HFFc6 (cell line): ENCODE measurements at places on chromosomes 16 and 17. TPM values are rescaled to one million over a fixed set of nuclear protein-coding genes. Genes with fewer than 3 reads are reported as not detected.

DNA sequence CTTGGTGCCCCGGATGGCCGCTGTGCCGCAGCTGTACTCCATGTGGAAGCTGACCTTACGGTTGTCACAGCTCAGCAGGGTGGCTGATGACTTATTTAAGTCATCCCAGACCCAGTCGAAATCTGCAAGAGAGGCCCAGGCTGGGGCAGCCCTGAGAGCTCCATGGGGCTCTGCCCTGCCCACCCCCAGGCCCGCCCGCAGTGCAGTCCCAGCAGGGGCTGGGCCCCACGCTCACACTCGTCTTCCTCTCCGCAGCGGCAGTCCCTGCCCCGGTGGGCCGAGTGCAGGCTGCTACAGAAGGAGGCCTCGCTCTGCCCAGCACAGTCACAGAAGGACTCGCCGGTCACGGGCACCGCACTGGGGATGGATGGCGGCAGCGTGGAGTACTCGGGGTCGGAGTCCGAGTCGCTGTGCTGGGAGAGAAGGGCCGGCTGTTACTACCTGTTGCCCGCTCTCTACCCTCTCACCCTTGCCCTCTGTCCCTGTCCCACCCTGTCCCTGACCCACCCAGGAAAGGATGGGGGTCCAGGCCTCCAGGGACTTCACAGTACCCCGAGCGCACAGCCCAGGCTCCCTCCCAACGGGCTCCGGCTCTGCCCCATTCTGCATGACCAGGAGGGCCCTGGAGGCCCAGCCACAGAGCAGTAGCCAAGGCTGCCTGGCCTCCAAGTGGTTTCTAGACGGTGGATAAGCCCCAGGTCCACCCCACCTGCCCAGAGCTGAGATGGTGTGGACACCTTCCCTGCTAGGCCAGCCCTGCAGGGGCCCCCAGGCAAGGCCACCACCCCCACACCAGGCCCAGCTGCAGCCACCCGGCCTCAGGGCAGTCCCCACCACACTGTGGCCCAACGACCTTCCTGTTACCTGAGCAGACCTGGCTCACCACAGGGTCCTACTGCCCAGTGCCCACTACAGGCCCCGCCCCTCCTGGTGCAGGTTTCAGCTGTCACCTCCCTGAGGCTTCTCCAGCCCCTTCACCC is 3.9 kb downstream of the SPSB3 start:
- no peak for DNase-seq

DNA sequence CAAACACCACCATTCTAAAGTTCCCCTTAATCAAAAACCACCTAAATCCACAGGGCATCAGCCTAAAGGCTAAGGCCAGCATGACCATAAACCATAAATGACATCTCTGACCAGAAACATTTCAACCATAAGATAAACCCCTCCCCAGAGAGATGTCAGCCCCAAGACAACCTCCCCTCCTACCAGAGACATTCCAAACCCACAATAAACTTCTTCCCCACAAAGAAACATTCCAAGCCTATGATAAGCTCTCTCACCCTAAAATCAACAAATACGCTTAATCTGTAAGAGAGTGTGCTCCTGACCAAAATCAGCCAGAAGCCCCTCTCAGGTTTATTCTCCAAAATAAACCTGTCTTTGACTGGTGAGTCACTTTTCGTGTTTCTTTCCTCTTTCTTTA is 54.8 kb downstream of the SLFN5 start:
- peak; percentile 28 for DNase-seq

GRCh38 chr16:87746178-87746577 is 19.6 kb downstream of the KLHDC4 start:
- no peak for DNase-seq

- no peak for DNase-seq
Measured at GRCh38 chr16:48441106-48441505, 55.9 kb upstream of the SIAH1 start.

DNA sequence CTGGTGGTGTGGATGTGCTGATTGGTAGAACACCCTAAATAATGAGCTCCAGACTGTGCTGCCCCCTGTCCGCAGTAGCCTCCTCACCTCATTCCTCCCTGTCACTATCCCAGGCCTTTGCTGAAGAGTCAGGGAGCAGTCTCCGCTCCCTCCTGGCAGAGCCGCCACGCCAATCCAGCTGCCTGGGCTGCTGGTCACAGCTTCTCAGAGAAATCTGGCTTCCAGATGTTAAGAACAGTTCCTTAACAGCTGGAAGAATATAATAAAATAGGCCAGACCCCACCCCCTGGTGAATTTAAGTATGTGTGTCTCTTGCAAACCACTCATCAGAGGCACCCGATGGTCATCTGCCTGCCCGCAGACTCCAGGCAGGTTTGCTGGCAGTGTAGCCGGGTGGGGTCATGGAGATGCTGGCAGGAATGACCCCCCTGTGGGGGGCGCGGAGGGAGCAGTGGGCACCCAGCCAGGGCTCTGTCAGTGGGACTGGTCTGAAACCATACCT is 161.0 kb downstream of the CCDC182 start:
- DNase-seq, result peak; percentile 11

DNA sequence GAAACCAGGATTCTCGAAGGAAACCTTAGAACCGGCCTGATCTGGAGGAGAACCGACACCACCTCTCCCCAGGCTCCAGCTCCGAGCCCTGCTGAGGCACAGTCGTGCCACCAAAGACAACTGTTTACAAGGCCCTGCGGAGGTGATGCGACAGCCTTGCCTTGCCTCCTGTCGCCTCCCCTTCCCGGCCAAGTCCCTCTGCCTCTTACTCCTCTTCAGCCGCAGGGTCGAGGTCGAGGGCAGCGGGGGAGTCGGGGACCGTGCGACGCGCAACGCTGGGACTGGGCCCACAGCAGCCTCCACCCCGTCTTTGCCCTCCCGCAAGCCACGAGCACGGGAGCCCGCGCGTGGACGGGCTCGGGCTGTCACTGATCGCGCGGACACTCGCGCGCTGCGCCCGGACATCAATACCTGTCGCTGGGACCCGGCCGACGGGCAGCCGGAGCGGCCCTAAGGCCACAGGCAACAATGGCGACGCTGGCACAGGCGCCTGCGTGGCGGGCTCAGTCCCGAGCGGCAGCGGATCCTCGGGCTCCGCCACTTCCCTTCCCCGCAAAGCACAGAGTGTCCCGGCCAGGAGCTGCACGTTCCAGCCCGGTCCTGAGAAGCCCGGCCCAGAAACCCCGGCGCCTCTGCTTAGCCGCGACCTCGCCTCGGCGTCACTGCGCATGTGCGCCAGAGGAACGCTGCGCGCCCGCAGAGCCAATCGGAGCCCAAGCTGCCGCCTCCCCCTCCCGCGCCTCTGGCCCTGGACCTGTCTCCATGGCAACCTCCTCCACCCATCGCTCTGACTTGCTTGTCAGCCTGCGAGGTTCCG is at the start of gene ZNF287:
Gene ZNF287, minus strand, starts transcription at position 664 of the 817 bp plus-strand sequence. CDS start 1,473 bp downstream, outside the sequence.
- peak; percentile 85 for DNase-seq

CALB2 gene
- total RNA-seq, result 0.70 to 0.92 TPM in 2 of 3 replicates, not detected in the other

OR2C1 gene
- total RNA-seq, result not detected in 2 replicates

- DNase-seq, result no peak
Measured at GRCh38 chr17:77217566-77217965, 76.8 kb downstream of the SEC14L1 start.

DNA sequence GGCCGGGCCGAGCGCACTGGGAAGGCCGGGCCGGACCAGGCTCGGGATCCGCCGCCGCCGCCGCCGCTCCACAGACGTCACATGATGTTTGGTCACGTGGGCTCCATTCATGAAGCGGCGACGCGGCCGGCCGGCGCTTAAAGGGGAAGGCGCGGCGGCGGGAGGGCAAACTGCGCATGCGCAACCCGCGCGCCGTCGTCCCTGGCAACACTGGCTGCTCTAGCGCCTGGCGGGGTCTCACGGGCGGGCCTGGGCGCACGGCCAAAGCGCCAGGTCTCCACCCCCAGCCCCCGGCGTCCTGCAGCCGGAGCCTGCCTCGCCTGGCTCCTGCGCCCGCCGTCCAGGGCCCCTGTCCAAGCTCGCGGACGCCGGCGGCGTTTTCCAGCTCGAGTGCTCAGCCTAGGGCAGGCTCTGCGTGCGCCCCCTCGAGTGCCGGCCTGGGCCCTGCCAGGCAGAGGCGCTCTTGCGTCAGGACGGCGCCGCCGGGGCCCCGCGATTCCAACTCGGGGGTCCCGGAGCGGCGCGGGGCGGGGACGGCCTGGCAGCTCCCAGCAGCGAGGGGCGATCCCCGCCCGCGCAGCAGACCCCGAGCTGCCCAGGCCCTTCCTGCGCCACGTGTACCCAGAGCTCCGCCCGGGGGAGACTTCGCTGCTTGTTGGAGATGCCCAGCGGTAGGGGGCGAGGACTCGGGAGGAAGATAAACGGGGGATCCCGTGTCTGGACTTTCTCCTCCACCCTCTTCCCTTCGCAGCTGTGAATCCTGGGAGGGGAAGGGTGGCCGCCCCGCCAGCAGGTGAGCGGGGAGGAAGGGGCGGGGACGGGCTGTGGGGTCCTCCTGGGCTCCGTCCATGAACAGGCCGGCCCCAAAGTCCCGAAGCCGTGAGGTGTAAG is at the start of gene MAFG:
Gene MAFG, minus strand, starts transcription at position 83 of the 891 bp plus-strand sequence. CDS start 4,550 bp downstream, outside the sequence.
- DNase-seq, result peak; percentile 84

DNA sequence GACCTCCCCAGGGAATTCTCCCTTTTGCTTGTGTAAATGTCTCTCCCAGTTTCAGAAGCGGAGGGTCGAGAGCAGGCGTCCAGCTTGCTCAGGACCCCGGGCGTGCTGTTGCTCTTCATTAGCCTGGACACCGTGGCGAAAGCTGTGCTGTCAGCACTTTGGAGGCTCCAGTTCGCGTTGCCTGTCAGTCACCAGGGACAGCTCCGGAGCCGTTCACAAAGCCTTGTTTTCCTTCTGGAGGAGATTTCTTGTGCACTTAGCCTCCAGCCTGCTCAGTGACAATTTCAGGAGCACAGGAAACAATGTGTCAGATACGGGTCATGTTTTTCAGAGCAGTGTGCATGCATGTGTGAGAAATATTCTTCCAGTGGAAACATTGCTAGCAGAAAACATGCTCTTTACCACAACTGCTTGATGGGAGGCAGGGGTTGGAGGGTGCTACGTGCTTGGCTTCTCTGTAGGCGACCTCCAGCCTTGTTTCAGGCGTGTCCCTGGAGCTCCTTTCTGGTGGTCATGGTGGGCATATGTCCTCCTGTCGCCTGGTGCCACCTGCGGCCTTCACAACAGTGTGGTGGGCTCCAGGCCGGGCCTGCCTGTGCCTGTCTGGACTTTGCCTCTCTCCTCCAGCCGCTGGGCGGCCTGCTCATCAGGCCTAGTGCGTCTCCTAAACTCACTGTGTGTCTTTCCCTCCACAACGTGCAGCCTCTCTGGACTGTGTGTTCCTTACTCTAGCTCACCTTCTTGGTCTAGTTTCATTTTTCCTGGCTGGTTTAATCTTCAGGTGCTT is 29.0 kb downstream of the ZNF750 start:
- DNase-seq, result no peak

SLFN14 gene
- not detected in 3 replicates for total RNA-seq

- peak; percentile 88 for DNase-seq
Measured at GRCh38 chr17:32909787-32910369, 18.1 kb upstream of the TMEM98 start.
